Natural killer cell treated with Interleukin-12 subunit alpha and Interleukin-12 subunit beta and Interleukin-15 and Interleukin-18, amount 100 ng/mL, for 72 hours (primary cell): ENCODE measurements at places on chromosomes 6 and 20.

- no peak for DNase-seq
Measured at GRCh38 chr20:26218301-26218700, 521.6 kb upstream of the ZNF337 start.

- no peak for DNase-seq
Measured at GRCh38 chr6:80460257-80460865, 353.9 kb downstream of the BCKDHB start.

GRCh38 chr6:167541544-167541943 lies 216.7 kb downstream of the TTLL2 start:
- no peak for DNase-seq

GRCh38 chr6:128595544-128595943 lies 75.1 kb upstream of the PTPRK start:
- DNase-seq: no peak

DNA sequence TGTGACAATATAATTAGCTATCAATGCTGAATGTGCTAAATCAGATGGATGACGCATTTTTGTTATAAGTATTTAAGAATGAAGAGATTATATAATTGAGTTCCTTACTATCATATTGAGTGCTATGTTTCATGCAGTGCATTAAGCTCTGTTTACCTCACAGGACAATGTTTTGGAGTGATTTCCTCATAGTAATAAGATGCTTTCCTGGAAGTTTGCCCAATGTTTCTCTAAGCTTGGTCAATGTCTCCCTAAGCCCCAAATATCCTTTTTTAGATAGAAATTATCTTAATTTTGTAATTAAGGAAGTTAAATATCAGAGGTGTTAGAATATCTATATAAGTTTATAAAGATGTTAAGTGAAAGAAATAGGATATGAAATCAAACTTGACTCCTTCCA lies 489.6 kb downstream of the MMUT start:
- no peak for DNase-seq

DNA sequence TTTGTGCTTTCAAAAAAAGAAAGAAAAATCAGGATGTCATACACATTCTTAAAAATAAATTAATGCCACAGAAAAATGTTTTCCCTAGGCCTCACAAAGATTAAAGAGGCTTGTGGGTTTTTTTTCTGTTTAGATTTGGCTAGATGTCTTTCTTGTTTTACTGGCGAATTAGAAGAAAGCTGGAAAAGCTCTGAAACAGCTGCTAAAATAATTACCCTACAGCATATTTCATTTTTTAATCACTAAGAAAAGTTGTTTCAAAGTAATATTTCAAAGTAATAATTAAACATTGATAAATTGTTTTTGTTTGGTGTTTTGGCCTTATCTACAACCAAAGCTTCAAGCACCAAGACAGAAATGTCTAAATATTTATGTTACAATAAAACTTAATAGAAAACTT lies 3.7 kb upstream of the ENPP1 start:
- no peak for DNase-seq

- peak; percentile 91 for DNase-seq
Measured at GRCh38 chr6:27893059-27893835, 18.9 kb downstream of the OR2B2 start.

DNA sequence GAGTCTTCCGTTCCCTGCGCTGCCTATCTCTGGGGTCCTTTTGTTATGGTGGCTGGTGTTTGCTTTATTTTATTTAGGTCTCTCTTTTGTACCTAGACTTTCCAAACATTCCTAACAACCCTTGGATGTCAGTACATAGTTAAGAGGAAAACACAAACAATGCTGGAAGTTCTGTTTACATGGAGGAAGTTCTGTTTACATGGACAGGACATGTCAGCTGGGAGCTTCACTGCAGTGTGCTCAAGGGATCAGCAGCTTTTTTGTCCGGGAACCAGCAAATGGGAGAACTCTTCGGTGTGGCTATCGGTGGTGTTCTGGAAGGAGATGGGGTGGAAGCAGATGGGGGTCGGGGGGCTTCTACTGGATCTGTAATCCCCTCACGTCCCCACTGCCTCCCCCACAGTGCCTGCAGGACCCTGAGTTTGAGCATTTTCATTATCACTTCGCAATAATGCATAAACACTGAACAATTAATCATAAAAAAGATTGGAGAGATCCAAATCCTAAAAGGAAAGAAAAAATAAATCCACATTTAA lies 2.7 kb downstream of the SERPINB6 start:
- DNase-seq: no peak

- no peak for DNase-seq
Measured at GRCh38 chr6:56459030-56459805, 183.5 kb downstream of the DST start.

DNA sequence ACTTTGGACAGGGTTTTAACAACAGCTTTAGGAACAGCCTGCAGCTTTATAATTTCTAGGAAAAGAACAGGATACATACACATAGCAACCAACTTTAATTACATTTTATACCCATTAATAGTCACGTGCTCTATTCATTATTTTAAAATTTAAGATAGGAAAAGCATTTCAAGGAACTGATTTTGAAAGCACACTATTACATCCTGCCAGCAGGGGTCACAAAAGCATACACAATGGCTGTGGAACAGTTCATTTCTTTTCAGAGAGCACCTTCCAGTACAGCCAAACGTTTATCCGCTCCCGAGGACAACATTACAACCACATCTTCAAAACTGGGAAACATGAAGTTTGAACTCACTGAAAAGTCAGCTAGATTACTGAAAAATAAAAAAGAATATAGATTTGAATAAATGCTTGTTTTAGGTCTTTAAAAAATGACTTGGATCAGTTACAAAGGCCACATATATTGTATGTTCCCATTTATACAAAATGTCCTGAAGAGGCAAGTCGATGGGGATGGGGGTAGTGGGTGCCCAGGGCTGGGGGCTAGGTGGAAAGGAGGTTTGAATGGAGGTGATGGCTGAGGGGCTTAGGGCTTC lies 104.6 kb upstream of the EXOC2 start:
- DNase-seq: no peak

- DNase-seq: no peak
Measured at GRCh38 chr6:108423982-108424705, 129.3 kb downstream of the AFG1L start.

DNA sequence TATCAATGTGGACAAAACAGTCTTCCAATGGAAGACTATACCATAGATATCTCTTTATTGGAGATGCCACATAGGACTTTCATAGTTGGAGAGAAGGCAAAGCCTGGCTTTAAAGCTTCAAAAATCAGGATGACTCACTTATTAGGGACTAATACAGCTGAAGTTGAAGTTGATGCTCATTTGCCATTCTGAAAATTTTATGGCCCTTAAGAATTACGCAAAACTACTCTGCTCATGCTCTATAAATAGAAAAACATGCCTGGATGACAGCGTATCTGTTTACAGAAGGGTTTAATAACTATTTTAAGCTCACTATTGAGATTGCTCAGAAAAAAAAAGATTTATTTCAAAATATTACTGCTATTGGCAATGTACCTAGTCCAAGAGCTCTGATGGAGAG lies 155.5 kb upstream of the DST start:
- DNase-seq: no peak

GRCh38 chr6:27076116-27076515 lies 171.4 kb upstream of the PRSS16 start:
- DNase-seq: no peak

DNA sequence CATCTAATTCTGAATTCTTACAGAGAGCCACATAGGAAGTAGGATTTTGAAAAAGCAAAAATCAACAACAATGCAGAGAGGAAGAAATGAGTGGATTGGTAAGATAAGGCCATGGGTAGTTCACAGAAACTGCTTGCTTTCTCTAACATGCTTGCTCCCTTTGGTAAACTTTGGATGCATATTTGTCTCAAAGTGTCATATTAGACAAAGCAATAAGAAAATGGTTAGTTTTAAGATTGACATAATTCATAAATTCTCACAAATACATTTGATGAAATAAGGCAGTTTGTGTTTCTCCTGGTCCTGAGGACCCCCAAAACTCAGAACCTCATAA lies 31.7 kb downstream of the UTRN start:
- DNase-seq: no peak

DNA sequence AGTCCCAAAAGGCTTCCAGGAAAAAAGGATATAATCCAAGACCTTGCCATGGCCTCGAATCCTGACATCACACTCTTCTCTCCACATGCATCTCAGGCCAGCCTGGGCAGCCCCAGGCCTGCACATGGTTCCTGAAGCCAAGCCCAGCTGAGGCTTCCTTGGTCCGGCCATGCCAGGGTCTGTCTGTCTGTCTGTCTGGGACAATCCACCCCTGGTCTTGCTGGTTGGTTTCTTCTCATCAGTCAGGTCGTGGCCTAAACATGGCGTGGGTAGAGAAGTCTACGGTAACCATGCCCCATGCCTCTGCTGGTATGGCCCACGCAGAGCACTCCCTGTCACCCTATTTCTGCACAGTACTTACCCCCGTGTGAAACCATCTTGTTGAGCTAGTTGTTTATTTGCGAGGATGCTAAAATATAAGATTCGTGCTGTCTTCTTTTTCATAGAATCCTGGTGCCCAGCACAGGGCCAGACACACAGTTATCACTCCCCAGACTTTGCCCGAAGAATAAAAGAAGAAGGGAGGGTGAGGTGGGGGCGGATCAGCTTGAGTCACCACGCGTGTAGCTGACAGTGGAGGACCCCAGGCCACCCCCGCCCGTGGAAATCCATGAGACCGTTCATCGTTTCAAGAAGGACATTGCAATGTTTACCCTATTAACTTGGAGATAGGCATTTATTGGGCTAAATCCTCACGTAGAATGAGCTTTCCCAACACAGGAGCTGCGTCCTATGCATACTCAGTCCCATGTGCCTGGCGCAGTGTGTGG lies 107.2 kb downstream of the RNASET2 start:
- no peak for DNase-seq

DNA sequence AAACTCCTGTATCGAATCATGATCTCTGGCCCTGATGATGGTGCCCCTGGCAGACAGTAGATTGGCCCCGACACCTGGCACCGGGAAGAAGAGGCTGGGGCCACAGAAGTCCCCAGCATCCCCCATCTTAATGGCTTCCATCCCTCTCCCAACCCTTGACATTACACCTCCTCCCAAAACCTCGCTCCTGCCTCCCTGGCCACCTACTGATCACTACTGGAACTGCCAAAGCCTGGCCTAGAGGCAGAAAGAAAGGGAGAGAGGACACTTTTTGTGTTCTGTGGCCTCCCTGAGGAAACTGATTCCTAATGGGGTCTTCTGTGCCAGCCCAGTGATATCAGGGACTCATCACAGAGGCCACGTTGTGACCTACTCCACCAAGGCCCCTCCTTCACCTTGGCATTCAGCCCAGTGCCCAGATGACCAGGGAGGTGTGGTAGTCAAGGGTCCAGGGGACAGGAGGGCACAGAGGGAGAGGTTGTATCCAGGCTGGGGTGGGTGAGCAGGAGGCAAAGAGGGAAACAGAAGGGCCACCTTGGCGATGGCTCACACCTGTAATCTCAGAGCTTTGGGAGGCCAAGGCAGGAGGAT lies 6.1 kb downstream of the C20orf173 start:
- no peak for DNase-seq

DNA sequence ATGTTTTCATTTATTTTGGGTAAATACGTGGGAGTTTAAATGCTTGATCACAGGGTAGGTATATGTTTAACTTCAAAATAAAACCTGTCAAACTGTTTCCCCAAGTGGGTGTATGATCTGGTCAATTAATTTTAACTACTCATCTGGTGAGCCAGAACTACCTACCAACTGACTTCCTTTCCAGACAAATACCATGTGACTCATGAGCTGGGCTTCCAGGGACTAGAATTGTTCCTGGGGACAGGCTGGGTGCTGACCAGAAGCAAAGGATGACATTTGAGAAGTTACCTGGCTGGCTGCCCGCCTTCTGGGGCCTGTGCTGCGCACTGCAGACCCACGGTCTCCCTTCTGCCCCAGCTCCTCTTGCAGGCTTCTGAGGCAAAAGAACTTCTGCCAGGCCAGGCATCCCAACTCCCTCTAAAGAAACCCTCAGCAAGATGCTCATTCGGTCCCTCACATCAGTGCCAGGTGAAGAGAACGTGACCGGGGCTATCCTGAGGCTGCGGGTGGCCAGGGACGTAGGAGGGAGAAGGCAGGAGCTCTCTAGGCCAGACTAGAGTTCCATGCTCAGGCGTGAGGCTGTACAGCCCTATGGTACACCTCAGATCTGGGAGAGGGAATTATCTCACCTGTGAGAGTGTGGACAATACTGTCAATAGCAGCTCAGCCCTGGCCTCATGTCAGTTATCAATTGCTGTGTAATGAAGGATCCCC lies 103.6 kb downstream of the JPH2 start:
- no peak for DNase-seq

DNA sequence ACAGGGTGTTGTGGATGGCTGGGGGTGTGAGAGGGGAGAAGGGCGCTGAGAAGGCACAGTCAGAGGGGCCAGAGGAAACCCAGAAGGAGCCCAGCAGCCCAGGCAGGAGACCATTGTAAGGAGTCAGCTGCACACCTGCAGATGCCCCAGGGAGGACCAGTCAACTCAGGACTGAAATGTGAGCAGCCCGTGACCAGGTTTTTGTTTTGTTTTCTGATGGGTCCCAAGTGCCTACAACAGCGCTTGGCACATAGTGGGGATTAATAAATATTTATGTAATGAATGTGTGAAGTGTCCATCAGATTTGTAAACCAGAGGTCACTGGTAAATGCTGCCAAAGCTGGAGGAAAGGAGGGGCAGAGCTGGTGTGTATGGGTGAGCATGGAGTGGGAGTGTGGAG lies 30.2 kb downstream of the TRAM2 start:
- no peak for DNase-seq

DNA sequence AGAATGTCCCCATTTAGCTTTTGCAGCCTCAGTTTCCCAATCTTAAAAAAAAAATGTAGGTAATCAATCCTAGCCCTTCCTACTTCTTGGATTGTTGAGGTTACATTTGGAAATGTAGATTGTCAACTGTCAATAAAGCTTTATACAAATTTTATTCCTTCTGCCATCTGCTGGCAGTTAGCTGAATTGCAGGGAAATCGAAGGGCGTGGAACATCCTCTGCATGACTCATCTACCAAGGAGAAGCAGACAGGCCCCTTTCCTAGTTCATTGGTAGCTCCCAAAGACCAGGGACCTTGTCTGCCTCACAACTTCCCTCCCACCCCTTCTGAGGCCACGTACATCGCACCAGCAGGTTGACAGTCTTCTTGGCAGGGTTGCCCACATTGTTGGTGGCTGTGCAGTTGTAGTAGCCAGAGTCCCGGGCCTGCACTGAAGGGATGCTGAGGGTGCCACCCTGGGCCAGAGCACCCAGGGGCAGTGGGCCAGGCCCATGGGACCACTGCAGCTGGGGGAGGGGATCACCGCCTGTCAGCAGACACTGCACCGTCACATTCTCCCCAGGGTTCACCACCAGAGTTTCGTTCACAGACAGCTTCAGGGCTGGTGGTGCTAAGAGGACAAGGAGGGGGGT lies 43.6 kb downstream of the MDGA1 start:
- DNase-seq: no peak

- no peak for DNase-seq
Measured at GRCh38 chr6:15504581-15505350, 158.1 kb downstream of the DTNBP1 start.

DNA sequence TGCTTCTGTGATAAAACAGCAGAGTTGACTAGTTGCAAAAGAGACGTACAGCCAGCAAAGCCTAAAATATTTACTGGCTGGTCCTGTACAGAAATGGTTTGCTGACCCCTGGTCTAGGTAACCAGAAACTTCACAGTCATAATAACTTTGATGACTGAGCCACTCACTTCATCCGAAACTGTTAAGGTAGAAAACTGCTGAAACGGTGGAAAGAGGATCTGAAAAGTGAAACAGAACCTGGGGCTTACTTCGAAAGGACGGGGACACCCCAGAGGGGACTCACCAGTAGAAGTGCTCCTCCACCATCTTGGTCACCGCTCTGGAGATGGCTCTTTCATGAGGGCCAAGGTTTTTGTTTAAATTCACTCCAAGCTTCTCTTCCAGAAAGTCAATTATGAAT lies 16.4 kb downstream of the FAXC start:
- DNase-seq: no peak
